ENCODE measurements at places on chromosomes 12 and 14.

DNA sequence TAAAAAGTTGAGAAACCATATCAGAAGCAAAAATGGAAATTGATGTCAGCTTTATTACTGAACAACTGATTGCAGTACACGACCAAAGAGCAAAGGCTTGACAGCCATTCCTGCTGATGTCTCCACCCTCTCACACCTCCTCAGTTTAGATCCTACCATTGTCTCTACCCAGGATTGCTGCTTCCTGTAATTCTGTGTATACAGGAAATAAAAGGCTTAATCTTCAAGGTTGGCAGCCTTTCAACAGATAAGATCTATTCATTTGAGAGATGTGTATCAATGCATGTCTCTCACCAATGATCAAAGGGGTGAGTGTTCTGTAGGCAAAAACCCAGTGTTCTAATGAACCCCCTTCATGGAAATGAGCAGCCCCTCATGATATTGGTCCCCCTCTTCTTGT lies 27.0 kb downstream of the SLCO1C1 start:
- DNase-seq: no peak

- DNase-seq: no peak
These were observed 9.8 kb upstream of the FERMT2 start for GRCh38 chr14:52960627-52961026.

GRCh38 chr12:14953752-14954151 lies 7.6 kb downstream of the ARHGDIB start:
- DNase-seq: no peak

DNA sequence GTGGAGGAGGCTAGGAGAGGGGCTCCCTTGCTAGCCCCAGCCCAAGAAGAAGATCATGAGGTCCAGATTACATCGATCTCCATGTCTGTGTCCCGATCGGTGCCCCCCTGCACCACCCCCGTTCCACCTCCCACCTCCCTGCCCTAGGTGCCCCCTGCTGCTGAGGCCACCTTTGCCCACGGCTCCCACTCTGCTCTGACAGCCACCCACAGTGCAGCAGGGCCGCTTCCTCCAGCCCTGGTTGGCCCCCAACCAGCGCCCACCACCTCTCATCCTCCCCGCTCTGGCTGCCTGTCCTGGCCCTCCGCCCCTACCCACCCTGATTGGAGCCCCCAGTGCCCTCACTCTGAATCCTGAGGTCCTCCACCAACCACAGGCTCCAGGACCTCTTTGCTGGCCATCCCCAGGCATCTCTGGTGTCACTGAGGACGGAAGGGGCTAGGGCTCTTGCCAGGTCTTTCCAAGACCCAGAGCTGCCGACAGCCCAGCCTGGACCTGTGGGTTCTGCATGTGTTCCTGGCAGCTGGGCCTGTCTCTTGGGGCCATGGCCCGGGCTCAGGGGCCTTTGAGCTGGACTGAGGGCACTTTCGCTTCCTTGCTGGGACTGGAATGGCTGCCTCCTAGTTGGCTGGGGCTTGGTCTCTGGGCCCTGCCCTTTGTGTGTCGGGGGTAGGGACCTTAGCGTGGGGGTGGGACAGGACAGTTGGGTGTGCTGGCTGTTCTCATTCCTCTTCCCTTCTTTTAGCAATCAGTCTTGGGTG lies 7.2 kb upstream of the PLXNC1 start:
- DNase-seq: no peak

DNA sequence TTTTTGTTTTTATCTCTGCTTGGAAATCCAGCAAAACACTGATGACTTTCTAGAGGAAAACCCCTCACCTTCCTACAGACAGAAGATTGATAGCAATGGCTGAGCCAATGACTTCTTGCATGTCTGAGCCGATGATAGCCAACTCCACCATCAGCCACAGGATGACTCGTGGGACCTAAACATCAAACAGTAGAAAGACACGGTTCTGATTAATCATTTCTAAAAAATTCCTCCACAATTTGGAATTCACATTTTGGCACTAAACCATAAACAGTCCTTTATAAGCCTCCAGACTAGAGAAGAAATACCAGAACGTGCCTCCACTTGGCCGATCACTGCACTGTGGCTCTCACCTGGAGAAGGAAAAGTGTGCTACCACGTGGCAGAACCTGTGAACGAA lies 25.9 kb downstream of the SLC11A2 start:
- DNase-seq: no peak

DNA sequence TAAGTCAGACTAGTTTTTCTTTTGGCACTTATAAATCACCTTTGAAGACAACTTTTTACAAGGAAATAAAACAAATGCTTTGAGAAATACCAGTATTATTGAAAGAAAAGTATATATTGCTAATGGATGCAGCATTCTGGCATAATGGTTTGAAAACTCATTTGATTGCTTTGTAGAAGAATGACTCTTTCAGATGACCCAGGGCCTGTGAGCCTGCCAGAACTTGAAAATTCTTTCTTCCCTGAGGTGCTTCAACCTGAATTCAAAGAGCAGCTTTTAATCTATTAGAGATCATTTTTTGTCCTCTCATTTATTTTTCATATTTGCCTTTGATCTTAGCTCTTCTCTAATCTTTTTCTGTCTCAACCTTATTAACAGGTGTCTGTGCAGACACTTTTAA lies 87.4 kb downstream of the LRRK2 start:
- DNase-seq: no peak

DNA sequence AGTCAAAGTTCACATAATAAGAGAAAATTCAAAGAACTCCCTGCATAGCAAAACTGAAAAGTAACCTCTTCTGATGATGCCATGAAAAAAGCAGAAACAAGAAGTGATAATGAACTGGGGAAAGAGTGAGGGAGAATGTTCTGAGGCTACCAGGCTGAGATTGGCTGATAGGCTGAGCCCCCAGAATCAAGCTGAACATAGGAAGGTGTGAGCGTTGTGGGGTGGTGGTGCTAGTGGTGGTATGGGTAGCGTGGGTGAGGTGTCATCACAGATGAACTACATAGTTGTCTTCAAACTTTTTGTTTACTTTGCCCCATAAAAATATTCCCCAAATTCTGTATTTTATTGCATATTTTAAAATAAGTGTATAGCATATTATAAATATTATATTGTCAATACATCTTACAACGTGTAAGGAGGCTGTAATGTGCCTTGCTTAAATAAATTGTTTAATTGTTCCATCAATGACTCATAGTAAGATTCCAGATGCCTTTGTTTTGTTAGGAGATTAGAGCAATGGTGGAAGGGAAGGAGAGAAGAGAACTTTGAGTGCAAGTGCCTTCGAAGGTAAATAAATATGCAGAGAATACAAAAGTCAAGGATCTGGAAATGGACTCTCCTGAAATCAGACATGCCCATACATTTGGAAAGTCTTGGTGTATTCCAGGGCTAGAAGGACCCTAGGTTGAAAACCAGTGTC lies 15.8 kb upstream of the CFAP54 start:
- DNase-seq: no peak

GRCh38 chr14:91934554-91935285 lies 12.8 kb downstream of the FBLN5 start:
- no peak for DNase-seq

DNA sequence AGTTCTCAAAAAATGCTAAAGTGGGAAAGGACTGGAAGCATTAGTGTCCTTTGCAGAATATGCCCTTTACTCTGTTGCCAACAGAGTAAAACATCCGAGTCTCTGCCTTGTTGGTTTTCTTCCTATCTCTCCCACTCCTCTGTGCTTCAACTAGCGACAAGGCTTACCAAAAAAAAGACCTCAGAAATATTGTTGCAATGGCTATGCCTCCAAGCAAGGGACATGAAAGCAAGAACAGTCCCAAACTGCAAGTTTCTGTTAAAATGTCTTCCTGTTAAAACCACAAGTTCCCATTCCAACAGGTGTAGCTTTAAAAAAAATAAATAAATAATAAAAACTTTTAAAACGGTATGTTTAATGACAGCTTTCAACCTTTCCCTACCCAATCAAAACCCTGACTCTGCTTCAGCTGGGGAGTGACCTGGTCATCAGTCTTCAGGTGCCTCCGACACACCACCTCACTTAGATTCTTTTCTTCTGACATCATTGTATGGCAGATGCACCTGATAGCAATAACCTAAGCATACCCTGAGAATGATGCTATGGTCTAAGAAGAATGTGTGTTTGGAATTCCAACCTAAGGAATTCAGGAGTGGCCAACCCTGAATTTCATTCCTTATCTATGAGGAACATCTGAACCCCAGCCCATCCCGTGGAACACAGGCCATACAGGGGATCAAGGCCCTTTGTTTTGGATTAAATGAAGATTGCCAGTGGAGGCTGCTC lies 81.0 kb downstream of the RPS29 start:
- DNase-seq: no peak

- no peak for DNase-seq
These were observed 801.4 kb downstream of the FLRT2 start for GRCh38 chr14:86331341-86331740.

DNA sequence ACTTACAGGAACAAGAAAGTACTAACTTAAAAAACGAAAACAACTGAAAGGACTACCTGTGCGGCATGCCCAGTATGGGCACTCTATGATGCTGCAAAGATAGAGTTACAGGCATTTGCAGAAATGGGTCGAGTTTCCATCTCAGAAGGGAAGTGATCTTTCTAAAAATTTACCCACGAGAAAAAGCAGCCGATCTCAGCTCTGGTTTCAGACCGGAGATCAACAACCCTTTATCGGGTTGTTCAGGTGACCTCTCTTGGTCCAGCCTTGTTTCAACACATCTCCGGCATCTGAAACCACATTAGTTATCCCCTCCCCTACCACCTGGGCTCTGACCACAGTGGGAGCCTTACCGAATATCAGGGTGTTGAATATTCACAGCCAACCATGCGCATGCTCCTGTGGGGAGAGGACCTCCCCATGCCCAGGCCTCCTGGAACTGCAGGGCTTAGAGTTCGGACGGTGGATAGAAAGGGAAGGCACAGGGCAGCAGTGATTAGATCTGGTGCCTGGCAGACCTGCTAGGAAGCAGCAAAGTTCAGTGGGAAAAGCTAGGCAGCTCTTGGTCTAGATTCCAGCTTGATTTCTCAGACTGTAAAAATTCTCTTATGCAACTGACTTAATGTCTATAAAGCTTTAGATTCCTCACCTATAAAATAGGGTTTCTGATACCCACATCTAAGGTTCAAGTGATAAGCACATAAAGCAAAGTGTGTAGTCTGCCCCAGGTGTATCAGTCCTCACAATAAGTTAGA lies 906.0 kb downstream of the VRK1 start:
- no peak for DNase-seq

- peak; percentile 29 for DNase-seq
These were observed 345.6 kb downstream of the PAWR start for GRCh38 chr12:79344855-79345847.

DNA sequence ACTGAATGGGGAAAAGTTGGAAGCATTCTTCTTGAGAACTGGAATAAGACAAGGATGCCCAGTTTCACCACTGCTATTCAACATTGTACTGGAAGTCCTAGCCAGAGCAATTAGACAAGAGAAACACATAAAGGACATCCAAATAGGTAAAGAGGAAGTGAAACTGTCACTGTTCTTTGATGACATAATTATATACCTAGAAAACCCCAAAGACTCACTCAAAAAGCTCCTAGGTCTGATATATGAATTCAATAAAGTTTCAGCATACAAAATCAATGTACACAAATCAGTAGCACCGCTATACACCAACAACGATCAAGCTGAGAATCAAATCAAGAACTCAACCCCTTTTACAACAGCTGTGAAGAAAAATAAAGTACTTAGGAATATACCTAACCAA lies 157.3 kb upstream of the DDHD1 start:
- DNase-seq: no peak

- no peak for DNase-seq
These were observed 42.3 kb downstream of the ANAPC7 start for GRCh38 chr12:110361216-110361615.

GRCh38 chr14:50311337-50311971 lies 575 bp downstream of the L2HGDH start:
- no peak for DNase-seq

DNA sequence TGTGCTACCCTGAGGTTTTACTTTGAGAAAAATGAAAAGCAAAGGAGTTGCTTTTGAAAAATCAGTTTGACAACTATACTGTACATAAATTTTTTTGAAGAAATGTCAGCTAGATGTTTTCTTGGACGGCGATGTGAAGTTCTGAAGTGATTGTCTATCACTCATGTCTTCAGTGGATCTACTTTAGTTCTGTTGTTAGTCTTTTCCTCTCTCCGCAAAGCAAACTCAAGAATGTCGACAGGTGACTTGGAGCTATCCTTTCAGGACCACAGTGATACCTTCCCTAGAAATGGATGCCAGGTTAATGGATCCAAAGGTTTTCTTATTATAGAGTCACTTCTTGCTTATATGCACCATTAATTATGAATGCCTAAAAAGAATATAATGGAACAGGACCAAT lies 1.2 kb downstream of the PTPRO start:
- DNase-seq: no peak

DNA sequence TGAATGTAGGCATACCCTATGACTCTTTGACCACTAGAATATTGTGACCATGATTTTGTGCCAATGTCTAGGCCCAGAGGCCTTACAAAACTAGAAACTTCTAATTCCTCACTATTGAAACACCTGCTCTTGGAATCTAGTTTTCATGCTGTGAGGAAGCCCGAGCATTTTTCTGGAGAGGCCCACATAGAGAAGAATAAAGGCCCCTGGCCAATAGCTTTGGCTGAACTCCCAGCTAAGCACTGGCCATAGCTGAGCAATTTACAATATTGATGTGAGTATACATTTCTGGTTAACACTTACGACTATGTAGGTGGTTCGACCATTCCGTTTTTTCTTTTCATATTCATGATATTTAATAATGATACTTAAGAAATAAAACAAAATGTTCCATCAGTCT lies 190.3 kb downstream of the KCNH5 start:
- no peak for DNase-seq

DNA sequence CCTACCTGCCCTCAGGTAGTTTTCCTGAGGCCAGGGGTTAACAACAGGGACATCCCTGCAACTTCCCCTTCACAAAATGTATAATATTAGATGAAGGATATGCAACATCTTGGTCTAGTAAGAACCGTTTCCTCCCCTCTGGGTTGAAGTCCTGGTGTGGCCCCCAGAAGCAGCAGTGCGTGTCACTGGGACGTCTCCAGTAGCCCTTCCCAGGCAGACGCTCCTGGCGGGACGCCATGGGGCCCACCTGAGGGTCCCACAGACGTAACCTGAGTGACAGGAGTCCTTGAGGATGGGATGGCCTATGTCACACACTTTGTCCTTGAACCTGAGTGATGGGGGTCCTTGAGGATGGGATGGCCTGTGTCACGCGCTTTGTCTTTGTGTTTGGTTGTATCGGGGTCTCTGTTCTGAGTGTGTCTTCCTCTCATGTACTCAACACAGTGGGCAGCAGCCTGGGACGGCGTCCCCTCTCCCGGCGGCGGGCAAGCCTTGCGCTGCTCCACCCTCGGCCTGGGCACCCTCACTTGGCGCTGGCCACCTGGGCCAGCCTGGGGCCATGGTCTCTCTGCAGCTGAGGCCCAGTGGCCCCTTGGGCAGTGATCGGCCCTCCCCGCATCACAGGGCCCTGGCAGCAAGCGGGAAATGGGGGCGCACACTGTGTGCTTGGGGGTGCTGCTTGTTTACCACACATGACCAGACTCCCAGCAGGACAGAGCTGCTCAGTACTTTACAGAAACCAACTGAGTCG lies 14.3 kb upstream of the AMN start:
- DNase-seq: no peak

GRCh38 chr12:71973687-71974086 lies 35.0 kb downstream of the TPH2 start:
- no peak for DNase-seq

GRCh38 chr12:98328467-98328866 lies 186.9 kb upstream of the TMPO start:
- no peak for DNase-seq

GRCh38 chr12:4045786-4046494 lies 172.7 kb upstream of the PARP11 start:
- no peak for DNase-seq

- DNase-seq: peak; percentile 83
These were observed 20.1 kb downstream of the APOBEC1 start for GRCh38 chr12:7645395-7646177.

- no peak for DNase-seq
These were observed 21.4 kb upstream of the KCNK13 start for GRCh38 chr14:90040411-90040810.
